ENCODE measurements at places on chromosomes 2 and 18.

- no peak for DNase-seq
Measured at GRCh38 chr18:13539843-13540476, 186.4 kb downstream of the FAM210A start.

DNA sequence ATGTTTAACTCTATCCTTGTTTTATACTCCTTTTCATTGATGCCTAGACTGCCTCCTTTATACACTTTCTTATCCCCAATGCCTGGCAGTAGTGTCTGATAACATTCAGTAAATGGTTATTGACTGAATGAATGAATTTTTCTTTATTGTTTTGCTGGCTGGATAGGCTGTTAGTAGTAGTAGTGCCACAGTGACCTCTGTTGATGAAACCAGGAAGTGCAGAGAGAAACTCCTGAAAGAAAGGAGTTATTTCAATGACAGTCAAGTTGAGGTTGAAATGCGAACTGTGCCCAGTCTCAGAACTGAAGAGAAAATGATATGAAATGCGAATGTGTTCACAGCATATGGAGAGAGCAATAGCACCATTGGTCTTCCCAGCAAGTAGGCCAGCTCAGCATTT, 26.8 kb upstream of the SLC9A2 start:
- no peak for DNase-seq

DNA sequence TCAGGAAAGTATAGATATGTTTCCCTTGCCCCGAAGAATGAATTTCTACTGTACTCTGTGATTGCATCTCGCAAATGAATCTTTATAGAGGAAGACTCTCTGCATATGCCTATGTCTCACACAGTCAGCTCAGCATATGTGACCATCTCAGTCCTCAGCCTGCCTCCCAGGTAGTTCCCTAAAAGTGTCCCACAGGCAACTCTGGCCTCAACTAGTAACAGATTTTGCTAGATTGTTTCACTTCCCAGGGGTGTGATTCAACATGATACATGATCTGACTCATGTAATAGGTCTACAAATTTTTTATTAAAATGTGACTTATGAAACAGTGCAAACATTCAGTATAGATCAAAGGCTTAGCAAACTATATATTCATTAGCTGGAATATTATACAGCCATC, 296.6 kb upstream of the CRIM1 start:
- DNase-seq = no peak

- DNase-seq = no peak
Measured at GRCh38 chr2:120933693-120934573, 198.3 kb downstream of the GLI2 start.

DNA sequence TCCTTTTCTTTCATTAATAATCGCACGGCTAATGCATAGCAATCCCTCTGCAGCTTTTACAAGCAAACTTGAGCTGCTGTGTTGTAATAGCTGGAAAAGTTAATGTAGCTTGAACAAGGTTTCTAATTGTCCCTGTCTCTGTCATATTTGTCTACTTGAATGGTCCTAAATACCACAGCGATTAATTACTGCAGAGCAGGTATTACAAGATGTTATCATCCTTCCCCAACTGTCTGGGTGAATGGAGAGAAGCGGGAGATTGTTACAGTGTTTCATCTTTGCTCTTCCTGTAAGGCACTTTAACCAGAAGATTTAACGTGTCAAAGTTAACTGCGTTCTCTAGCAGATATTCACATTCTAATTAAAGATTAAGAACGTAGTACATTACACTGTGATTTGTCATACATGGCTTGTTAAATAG, 422.2 kb upstream of the POU3F3 start:
- DNase-seq = no peak

DNA sequence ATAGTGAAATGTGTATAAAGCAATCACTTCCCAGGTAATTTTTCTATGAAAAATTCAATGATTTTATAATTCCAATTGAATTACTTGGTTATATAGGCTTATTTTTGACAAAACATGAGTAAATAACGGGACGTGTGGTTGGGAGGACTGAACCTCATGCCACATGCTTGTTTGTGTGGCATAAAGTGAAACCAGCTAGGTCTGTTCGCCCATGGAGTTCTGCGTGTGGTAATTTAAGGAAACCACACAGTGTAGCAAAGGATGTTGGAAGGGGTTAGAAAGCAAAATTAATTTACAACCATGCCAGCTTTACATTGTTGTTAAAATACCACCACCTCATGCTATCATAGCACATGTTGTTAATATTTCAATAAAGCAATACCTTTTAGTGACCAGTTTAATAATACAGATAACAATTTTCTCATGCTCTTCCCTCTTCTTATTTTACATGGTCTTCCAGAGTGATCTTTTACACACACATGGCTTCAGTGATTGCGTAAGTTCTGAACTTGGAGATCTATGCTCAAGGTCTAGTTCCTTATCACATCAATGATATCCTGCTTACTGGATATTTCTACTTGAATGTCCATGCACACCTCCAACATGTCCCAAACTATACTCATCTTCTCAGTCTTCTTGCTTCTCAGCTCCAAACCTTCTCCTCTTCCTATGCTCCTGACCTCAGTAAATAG, 156.4 kb upstream of the ITGA4 start:
- DNase-seq = no peak

GRCh38 chr18:1872274-1872673, 699.0 kb downstream of the METTL4 start:
- DNase-seq = no peak

- no peak for DNase-seq
Measured at GRCh38 chr2:201965550-201965949, 68.1 kb upstream of the FZD7 start.

GRCh38 chr2:142075826-142076225, 55.0 kb downstream of the LRP1B start:
- no peak for DNase-seq
